ENCODE measurements at places on chromosomes 16 and 17.

DNA sequence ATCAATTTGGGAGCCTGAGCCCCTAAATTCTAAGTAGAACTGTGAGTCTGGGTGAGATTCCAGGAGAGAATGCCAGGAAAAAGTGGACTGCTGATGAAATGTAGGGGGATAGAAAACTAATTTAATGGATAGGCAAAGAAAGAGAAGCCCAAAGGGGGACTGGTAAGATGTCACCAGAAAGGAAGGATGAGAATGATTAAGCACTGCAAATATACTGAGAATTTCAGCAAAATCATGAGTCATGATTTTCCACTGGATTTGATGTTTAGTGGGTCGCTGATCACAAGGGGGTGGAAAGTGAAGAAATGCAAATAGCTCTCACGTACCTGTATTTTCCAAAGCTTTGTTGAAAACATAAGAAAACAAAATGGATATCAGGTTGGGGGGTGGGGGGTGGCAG is 201.8 kb downstream of the SLC39A11 start:
- DNase-seq, result no peak

DNA sequence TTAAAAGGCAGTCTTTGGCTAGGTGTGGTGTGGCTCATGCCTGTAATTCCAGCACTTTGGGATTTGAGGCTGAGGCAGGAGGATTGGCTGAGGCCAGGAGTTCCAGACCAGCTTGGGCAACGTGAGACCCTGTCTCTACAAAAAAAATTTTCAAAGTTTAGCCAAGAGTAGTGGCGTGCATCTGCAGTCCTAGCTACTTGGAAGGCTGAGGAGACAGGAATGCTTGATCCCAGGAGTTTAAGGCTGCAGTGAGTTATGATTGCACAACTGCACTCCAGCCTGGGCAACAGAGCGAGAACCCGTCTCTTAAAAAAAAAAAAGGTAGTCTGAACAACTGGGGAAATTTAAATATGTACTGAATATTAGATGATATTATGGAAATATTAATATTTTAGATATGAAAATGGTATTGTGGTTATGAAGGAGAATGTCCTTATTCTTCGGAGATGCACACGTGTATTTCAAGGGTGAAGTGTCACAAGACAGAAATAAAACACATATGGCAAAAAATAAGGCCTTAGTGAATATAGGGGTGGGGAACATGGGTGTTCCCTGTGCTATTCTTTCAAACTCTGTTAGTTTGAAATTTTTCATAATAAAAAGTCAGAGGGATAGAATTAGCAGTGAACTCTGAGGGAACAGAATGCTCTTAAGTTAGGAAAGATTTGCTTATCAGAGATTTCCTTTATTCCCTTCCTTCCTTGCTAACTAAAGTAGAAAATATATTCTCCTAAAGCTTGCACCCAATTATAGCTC is 144.7 kb downstream of the CDK5R1 start:
- DNase-seq, result no peak

DNA sequence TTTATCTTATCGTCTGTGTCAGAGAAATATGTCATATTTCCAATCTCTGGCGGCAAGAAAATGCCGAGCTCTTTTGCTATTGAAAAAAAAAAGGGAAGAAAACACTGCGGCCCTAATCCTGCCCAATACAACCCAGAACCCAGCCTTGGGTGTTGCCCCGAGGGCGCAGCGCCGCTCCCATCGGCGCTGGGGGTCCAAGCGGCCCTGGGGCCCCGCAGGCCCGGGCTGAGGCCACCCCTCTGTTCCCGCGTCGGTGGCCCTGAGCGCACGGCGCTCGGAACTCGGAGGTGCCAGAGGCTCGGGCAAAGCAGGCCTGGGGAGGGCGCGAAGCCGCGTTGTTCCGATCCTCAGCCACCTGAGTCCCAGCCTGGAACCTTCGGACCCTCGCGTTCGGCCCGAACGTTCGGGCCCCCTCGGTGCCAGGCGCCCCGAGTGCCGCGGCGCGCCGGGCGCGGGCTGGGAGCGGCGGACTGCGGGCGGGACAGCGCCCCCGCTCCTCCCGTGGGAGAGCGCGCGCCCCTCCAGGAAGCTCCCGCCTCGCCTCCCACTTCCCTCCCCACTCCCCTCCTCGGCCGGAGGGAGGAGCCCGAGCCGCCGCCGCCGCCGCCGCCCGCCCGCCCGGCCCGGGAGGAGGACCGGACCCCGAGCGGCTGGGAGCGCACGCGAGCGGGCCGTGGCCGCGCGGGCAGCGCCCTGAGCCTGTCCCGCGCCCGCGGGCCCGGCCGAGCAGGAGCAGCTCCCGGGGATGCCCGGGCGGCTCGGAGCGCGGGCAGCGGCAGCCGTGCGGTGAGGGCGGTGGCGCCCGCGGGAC is at the start of gene CPNE2:
CPNE2 (plus strand) TSS at position 609 of the 811 bp plus-strand sequence. CDS start 18,160 bp downstream, outside the sequence.
- no peak for DNase-seq

- no peak for DNase-seq
Observed at GRCh38 chr16:66189951-66190350, 176.5 kb upstream of the CDH5 start.

DNA sequence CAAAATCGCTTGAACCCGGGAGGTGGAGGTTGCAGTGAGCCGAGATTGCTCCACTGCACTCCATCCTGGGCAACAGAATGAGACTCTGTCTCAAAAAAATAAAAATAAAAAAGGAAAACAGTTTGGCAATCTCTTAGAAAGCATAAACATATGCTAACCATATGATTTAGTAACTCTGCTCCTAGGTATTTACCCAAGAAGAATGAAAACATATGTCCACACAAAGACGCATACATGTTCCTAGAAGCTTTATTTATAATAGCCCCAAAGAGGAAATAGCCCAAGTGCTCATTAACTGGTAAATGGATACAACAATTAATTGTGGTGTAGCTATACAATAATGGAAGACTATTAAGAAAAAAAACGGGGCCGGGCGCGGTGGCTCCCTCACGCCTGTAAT is 18.5 kb upstream of the CDH1 start:
- no peak for DNase-seq

- no peak for DNase-seq
Observed at GRCh38 chr16:80710918-80711317, 93.5 kb downstream of the CDYL2 start.

DNA sequence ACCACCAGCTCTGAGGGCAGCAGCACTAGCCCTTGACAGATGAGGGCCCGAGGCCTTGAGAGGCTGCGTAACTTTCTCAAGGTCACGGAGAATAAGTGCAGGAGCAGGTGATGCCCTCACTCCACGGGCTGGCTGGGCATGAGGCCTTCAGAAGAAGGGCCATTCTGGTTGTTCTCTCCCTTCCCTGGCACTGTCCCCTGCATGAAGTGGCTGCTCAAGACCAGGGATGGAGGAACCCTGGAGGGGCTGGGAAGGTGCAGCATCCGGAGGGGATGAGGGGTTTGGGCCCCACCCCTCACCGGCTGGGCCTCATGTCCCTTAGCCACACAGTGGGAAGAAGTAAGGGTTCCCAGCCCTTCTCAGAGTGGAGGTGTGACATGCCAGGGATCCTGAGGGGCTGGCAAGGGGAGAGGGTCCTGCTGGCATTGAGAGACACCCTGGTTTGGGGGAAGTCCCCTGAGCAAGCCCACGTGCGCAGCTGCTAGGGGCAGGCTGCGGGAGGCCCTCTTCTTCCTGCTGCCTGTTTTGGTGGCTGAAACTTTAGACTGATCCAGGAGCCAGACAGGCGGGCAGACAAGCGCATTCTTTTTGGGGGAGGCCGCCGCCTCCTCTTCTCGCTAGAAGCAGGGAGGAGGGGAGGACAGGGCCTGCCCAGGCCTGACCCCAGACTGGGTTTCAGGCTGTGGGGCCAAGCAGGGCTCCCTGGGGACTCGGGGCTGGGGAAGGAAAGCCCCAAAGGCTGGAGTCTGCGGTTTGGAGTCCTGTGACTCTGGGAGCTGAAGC is 74.0 kb downstream of the N4BP1 start:
- peak; percentile 21 for DNase-seq

DNA sequence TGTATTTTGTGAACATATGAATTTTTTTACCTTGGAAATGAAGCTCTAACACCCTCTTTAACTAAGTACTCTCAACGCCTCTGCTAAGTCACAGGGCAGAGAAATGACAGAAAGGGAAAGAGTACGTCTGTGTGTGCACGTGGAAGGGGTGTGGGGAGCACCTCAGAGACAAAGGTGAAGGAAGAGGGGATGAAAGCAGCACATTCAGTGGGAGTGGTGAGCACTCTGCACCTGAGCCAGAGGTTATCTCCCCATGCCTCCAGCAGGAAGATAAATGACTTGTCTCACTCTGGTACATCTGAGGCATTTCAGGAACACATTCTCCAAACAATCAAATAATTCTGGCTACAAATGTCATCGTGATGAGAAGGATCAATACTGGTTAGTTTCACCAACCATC is 15.0 kb downstream of the GNA13 start:
- DNase-seq, result no peak

DNA sequence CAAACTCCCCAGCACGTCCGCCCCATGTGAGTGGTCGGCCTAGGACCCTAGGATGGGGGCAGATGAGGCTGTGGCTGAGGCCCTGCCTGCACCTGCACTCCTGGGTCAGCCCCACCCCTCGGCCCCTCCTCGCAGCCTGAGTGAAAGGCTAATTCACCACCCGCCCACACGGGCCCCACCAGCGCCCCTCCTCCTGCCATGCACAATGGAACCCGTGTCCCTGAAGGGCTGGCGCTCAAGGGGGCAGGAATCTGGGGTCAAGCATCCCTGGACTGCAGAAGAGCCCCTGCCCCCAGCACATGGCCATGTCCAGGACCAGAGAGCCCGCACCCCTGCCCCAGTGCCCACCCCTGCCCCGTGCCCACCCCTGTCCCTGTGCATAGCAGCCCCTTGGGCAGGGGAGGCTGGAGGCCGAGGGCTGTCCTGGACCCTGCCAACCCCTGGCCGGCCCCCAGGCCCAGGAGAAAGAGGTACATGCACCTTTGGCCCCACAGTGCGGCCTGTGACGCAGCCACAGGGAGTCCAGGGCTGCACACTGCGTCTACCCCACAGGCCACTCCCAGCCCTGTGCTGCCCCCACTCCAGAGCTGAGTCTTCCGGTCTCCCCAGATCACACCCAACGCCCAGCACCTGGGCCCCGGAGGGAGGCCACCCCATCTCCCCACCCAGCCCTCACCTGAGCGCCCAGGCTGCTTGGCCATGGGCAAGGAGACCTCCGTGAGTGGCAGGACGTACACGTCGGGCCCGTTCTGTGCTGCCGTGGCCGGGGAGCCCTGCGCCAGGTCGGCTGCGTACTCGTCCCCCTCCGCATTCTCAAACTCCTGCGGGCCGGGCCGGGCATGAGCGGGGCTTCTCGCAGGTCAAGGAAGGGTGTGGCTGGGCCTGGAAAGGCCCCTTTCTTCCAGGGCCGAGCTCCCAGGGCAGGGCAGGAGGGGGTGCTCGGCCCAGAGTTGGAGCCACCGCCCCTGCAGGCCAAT is 34.6 kb upstream of the PVALEF start:
- DNase-seq, result peak; percentile 69

GRCh38 chr16:85485379-85485778 is 127.7 kb upstream of the GSE1 start:
- DNase-seq, result no peak

GRCh38 chr16:80258407-80258806 is 282.4 kb upstream of the DYNLRB2 start:
- no peak for DNase-seq

GRCh38 chr16:17083628-17084027 is 387.1 kb downstream of the XYLT1 start:
- DNase-seq, result no peak

GRCh38 chr16:86869288-86870022 is 291.1 kb downstream of the FOXL1 start:
- no peak for DNase-seq
